ENCODE measurements at places on chromosomes 3 and 15.

DNA sequence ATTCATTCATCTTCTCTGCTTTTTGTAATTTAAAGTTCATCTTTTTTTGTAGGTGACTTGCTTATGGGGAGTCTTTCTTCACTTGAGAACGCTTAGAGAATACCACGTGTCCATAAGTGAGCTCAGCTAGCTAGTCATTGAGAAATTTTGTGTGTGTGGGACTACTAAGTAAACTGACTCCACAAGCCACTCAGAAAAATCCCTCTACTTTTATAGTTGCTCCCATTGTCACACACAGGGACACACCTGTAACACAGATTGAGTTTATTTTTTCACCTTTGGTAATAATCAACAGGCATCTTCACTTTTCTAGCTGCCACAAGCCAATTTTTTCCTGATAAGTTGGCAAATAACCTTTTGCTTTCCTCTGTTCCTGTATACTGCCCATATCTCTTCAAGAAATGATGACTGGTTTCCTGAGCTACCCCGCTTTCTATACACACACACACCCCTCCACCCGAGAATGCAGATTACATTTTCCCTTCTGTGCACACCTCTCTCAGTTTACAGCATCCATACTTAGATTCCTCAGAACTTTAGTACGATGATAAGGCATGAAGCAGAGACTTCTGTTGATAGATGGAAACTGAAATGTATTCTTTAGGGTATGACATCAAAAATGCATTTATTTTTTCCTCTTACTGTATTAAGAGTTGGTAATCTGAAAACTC is 4.6 kb downstream of the TSC22D2 start:
- no peak for DNase-seq

GRCh38 chr3:4523710-4524698 is 30.9 kb downstream of the ITPR1 start:
- DNase-seq: peak; percentile 36

DNA sequence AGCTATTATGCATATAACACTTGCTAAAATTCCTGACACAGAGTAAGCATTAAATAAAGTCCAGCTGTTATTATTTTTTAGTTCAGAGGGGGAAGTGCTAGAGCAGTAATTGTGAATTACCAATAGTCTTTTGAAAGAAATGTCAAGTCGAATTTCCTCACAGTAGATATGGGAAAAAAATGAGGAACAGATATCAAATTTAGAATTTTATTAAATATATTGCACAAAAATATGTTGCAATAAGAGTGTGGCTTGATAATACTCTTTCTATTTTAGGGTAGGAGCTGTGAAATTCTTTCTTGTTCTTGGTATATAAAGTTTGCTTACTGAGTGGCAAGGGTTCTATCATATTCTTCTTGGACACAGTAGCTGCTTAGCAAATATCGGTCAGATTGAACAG is 181.3 kb downstream of the NFKBIZ start:
- DNase-seq: no peak

GRCh38 chr3:8741581-8742261 is 8.1 kb downstream of the CAV3 start:
- no peak for DNase-seq

Data from common myeloid progenitor, CD34-positive (primary cell).